IMR-90 (cell line): ENCODE measurements at places on chromosomes 3 and 15. TPM values are rescaled to one million over a fixed set of nuclear protein-coding genes. Genes with fewer than 3 reads are reported as not detected.

- DNase-seq: no peak
Measured at GRCh38 chr15:63296195-63296594, 18.8 kb downstream of the APH1B start.

DNA sequence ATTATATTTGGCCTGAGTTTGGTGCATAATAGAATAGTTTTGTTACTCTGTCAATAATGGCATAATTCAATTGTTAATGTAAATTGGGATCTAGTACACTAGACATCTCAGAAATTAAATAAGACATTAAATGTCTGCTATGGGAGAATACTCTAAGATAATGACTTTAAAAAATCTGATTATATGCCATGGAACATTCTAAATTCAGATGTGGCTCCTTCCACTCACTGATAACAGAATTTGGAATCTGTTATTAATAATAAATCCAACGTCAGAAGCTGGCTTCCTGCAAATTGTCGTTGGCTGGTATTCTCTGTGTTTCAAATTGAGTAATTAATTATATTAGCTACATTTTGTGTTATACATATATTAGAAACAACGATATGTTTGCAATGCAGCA is 258.1 kb downstream of the CNTN6 start:
- DNase-seq: no peak

DNA sequence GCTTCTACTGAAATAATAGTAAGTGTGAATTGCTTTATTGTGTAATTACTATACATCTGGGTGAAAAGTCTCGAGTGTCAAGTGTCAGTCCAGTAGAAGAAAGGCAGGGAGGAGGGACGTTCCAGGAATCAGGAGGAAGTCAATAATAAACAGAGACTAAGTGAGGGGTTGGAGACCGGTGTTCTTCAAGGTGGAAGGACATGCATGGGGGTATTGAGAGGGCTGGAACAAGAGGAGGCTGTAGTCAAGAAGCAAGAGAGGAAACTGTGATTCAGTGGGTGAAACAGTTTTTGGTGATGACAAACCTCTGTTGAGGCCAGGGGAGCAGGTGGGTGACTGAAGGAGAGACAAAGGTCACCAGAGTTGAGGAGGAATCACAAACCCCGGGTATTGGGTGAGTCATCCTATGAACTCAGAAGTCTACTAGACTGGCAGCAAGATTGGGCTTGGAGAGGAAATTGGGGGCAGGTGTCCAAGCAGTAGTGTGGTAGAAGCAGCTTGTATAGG is 11.6 kb upstream of the SCAMP5 start:
- DNase-seq: no peak

- DNase-seq: peak; percentile 93
Measured at GRCh38 chr3:42179110-42179725, 86.8 kb downstream of the CCK start.

GRCh38 chr3:156761713-156762451 is 64.3 kb upstream of the LEKR1 start:
- peak; percentile 60 for DNase-seq

DNA sequence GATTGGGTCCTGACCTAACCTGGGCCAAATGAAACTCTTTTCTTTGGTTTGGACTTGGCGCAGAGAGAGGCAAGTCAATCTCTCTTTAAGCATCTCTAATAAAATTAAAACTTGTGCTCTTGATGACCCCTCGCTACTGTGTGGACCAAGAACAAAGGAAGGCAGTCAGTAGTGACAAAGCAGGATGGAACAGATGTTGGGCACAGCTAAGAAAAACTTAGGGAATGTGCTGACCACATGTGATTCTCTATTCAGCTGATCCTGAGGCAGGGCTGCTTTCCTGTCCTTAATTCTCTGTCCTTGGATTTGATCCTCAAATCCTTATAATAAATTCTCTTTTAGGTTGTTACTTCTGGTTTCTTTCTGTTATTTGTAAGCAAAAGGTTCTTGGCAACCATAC is 259.9 kb downstream of the ZIC1 start:
- no peak for DNase-seq

- no peak for DNase-seq
Measured at GRCh38 chr3:55452886-55453285, 34.2 kb downstream of the WNT5A start.

GRCh38 chr3:84738086-84738485 is 220.7 kb upstream of the CADM2 start:
- DNase-seq: no peak

DNA sequence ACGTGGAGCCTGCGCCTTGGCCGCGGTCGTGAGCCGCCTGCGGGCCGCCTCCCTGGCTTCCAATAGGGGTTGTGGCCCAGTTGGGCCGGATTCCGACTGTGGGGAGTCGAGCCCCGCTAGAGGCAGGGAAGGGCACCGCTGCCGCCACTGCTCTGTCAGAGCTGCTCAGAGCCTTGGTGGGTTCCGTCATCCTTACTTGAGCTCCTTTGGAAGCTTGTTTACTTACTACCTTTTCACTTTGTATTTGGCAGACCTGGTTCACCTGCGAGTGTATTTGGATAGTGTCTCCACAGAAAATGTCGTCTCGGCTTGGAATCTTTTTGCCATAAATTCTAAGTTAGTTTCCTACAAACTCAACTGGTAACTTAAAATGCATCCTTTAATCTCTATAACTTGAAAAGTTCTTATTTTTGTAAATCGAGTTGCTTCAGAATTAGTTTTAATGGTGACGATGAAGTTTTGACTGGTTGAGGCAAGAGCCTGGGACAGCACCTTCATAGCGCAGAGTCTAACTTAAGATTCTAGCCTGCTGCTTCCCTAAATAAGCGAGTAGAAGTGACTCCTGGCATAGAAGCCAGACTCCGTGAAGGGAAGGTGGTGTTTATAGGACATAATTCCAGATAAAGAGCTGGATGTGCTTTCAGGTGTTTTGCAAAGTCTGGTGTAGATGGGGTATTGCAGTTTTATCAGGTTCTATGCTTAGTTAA is 800 bp downstream of the DAG1 start:
- DNase-seq: no peak

DNA sequence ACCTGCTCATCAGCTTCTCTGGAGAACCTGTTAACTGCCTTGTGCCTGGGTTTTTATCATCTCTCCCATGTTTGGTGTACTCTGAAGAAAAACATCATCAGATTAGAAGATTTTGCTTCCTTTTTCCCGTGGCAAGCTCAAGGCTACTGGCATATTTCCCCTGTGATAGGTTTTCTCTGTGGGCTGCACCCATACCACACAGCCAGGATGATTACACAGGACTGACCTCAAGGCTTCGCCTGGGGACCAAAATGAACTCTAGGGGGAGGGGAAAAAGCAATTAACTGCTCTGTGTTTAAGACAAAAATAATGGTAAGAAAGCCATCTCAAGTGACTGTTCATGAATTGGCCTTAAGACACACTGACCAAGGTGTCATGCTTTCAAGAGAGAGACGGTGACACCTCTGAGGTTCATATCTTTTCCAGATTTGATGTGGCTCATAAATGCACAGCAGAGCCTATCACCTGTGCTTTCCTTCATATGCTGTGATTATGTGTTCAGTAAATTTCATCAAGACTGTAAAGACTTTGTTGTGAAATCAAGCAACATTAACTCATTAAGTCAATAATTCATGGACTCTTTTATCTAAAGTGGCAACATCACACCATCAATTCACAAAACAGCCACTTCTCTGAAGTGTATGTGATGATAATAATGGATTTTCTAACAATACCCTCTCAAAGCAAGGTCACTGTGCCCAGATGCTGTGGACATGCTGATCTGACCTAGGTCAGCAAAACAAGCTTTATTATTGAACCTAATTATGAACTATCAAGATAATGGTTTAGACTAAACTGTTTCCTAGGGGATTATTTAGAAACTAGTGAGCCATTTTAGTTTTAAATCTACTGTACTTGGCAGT is 427.9 kb downstream of the WDR72 start:
- DNase-seq: no peak

- DNase-seq: no peak
Measured at GRCh38 chr3:126364731-126365301, 7.6 kb upstream of the KLF15 start.

DNA sequence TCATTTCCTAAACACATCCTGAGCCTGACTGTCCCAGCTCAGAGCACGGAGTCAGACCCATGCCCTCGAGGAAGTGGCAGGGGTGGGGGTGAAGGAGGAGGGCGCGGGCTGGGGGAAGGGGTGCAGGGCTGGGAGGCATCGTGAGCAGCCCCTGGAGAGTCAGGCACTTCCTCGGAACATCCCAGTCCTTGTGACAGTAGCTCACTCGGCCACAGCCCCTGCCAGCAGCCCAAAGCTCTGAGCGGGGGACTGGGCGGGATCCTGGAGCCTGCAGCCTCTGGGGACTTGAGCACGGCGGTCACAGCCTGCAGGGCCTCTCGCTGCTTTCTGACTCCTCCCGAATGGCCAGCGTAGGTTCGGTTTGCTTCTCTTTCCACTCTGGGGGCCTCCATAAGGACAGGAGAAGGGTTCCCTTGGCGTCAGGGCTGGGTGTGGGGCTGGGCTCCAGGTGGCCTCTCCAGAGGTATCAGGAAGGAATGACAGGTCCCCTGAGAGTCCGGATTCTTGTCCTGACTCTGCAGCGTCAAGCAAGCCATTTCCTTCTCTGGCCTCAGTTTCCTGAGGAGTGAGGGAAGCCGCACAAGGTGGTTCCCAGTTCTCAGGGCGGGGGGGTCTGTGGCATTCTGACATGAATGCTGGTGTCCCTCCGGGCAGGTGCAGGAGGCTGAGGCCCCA is 20.9 kb downstream of the PSTPIP1 start:
- DNase-seq: no peak

DNA sequence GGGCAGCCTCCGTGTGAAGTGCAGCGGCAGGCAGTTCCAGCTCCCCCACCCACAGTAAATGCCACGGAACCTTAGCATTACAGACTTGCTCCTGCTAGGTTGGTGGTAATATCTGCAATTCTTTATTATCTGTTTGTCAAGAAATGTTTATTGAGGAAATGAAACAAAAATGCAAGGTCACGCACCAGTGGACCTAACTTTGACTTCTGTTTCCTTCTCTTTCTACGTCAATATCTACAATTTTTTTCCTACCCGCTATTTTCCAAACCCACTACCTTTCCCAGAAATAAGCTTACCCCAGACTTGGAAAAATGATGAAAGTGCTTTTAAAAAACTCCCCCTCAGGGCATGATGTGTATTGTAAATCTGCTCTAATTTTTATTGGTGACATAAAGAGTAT is 18.9 kb downstream of the ILDR1 start:
- DNase-seq: no peak

GRCh38 chr15:77657634-77658238 is 25.0 kb upstream of the LINGO1 start:
- DNase-seq: no peak

DNA sequence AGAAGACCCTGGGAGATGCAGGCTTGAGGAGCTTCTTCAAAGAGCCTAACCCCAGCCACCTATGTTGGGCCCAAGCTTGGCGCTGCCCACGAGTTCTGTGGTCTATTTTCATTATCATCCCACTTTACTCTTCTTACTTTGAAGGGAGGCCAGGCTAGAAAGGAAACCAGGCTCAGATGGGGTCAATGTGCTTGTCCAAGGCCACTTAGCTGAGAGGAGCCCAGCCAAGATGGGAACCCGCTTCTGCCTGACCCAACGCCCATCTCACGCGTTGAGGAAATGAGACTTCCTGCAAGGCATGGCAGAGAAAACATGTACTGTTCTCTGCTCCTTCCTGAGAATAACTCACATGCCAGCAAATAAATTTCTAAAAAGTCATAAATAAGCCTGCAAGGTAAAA is 486.3 kb upstream of the PROK2 start:
- DNase-seq: no peak

GRCh38 chr3:187740421-187741399 is 4.6 kb downstream of the BCL6 start:
- DNase-seq: peak; percentile 72

GRCh38 chr3:188956839-188957489 is 214.8 kb upstream of the TPRG1 start:
- DNase-seq: peak; percentile 78

GRCh38 chr3:106184540-106185457 is 316.0 kb upstream of the CBLB start:
- no peak for DNase-seq

GRCh38 chr15:68626283-68626682 is 47.5 kb downstream of the CORO2B start:
- no peak for DNase-seq

DNA sequence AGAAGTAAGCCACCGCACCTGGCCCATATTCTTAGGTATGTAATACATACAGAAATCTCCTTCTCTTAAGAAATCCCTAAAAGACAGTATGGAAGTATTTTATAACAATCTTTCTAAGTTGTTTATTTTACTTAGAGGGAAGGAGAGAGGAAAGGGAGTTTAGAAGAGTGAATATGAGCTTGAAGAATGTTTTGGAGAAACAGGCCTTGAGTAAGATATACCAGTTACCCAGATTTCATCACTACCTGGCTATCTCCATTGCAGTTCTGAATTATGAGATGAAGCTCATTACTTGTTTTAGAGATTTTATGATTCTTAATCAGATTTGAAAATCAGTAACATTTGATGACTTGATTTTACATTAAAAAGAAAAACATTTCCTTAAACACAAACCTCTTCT is 71.9 kb downstream of the DCUN1D1 start:
- peak; percentile 85 for DNase-seq

DNA sequence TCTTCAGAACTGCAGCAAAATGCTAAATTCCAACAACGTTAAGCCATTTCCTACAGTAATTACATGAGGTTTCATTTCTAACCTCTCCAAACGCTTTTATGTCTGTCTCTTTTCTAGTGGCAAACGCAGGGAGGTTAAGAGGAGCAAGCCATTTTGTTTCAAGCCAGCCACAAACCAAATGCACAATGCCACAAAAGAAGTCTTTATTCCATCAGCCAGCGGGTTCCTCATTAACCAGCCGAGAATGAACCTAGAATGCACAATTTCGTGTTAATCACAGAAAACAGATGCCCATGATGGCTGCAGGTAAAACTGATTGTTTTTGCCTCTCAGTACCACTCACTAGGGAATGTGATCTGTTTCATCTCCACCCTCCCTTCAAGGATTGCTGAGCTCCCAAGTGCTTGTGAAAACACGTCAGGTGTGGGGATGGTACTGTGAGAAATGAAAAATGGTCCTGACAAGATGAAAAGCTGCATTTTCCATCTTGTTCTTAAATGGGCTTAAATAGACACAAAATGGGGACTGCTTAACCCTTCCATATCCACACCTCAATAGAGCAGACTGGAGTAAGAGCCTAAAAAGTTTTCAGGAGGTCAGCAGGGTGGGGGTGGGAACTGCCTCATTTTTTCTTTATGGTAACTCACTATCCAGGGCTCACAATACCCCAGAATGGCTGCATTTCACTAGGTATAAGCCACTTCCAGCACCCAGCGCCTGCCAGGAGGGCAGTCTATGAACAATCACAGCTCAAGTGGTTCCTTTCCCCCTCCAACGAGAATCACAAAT is 277.1 kb downstream of the MAGI1 start:
- no peak for DNase-seq

GRCh38 chr3:196931828-196932587 is 10.3 kb downstream of the NCBP2 start:
- no peak for DNase-seq

GRCh38 chr3:14541646-14542045 is 1.5 kb upstream of the GRIP2 start:
- no peak for DNase-seq

The UMPS gene
- total RNA-seq: 26.7 and 40.5 TPM in 2 replicates

The SNAPC5 gene
- 26.3 and 40.8 TPM in 2 replicates for total RNA-seq

The GOLGA8J gene
- total RNA-seq: under 0.01 TPM in 1 of 2 replicates, not detected in the other

The FAM81A gene
- total RNA-seq: not detected in 2 replicates

The GRIP2 gene
- total RNA-seq: under 0.01 TPM in 1 of 2 replicates, not detected in the other

The KLHL6 gene
- total RNA-seq: not detected in 2 replicates

The GPR15 gene
- total RNA-seq: not detected in 2 replicates

The ZNF80 gene
- total RNA-seq: not detected in 2 replicates

The RASA2 gene
- 14.0 and 22.5 TPM in 2 replicates for total RNA-seq

The TASOR gene
- total RNA-seq: 28.5 and 48.6 TPM in 2 replicates

The SCG3 gene
- not detected in 2 replicates for total RNA-seq
